ENCODE measurements at places on chromosomes 11 and 22.
A peak's percentile ranks its signal among the peaks of the same experiment; 100 is the strongest.

GRCh38 chr11:13065200-13065787 lies 56.2 kb downstream of the RASSF10 start:
- no peak for DNase-seq

DNA sequence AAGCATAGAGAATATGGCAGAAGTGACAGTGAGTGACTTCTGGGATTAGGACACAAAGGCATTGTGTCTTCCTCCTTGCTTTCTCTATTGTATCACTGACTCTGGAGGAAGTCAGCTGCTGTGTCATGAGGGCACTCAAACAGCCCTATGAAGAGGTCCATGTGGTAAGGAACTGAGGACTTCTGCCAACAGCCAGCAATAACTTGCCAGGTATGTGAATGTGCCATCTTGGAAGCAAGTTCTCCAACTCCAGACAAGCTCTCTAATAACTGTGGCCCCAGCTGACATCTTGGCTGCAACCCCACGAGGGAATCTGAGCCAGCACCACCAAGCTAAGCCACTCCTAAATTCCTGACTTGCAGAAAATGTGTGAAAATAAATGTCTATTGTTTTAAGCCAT lies 83.6 kb upstream of the ZBED5 start:
- DNase-seq: no peak

- peak; percentile 25 for DNase-seq
These were observed 139.2 kb downstream of the DSCAML1 start for GRCh38 chr11:117657794-117658193.

DNA sequence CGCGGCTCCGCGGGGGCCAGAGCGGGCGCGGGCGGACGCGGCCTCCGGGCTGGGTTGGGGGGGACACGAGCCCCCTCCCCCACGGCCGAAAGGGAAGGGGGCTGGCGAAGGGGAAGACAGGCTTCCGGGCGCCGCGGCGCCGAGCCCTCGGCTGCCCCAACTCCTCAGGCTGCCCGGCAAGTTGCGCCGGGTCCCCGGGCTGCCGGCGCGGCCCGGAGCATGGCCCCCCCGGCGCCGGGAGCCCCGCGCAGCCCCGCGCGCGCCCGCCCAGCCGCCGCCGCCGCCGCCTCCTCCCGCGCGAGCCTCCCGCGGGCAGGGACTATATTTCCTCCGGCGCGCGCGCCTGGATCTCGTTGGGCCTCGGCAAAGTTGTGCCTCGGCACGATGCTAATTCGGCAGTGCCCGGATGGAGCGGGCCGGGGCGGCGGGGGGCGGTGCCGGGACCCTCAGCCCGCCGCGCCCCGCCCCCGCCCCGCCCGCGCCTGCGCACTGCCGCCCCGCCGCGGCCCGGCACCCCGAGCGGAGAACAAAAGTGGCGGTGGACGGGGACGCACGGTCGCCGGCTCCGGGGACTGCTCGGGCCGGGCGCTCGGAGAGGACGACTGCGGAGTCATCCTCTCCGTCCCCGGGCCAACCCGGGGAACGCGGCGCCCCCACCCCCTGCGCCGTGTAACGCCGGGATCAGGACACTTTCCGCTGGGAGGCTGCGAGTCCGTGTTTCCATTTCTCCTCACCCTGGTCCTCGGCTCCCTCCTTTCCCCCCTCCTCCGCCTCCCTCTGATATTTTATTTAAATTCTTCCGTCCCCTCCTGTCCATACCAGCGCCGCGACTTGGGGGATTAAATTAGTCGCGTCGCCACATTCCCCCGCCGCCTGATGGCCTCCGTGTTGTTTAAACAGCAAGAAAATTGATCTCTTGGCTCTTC lies at the start of gene PHF21B:
PHF21B (minus strand) TSS at position 400 of the 926 bp plus-strand sequence. CDS start 456 bp downstream, outside the sequence.
- DNase-seq: peak; percentile 46

DNA sequence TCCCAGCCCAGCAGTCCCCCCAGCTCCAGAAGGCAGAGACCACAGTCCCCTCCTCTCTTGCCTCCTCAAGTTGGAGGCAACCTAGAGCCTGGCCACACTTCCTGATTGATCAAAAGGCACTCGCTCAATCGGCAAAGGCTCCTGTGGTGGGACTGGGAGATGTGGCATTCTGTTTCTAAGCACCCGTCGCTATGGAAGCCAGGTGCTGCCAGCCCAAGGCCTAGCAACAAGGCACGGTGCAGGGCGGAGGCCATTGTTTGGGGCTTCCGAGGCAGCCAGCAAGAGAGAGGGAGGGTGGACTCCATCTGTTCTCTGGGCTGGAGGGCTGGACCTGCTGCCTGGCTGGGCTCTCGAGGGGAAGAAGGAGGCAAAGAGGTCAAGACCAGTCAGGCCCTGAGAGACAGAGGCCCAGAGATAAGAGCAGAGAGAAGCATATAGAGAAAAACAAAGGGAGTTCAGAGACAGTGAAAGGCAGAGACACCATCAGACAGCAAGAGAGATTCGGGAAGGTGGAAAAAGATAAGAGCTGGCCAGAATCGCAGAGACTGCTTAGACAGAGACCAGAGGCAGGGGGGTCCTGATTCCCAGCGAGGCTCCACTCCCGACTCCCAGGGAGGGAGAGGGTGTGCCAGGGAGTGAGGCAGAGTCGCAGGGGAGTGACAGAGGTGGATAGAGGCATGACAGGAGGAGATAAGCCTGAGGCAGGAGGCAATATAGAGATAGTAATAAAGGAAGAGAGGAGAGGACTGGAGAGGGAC lies 21.2 kb downstream of the PDE2A start:
- DNase-seq: peak; percentile 65

- DNase-seq: no peak
These were observed 16.5 kb upstream of the WT1 start for GRCh38 chr11:32451808-32452207.

- DNase-seq: no peak
These were observed 81.8 kb upstream of the KCNQ1OT1 start for GRCh38 chr11:2781408-2782274.

DNA sequence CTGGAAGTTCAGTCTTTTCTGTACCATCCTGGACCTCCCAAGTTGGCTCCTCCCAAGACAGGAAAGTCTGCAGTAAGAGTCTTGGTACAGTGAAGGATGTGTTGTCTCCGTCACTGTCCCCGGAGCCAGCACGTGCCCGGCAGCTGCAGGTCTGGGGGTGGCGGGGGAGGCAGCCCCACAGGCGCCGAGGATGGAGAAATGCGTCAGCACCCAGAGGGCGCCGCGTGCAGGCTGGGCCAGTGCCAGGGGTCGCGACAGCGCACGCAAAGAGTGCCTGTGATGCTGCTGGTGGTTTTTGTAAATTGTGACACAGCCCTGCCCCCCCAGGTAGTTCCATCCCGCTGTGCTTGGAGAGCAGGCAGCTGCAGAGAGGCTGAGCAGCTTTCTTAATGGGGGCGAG lies 1200.5 kb downstream of the BRD1 start:
- no peak for DNase-seq

GRCh38 chr11:37504921-37505320 lies 906.9 kb upstream of the RAG2 start:
- no peak for DNase-seq
